Calu3 (cell line): ENCODE measurements at places on chromosomes 11 and 22. TPM values are rescaled to one million over a fixed set of nuclear protein-coding genes. Genes with fewer than 3 reads are reported as not detected.

DNA sequence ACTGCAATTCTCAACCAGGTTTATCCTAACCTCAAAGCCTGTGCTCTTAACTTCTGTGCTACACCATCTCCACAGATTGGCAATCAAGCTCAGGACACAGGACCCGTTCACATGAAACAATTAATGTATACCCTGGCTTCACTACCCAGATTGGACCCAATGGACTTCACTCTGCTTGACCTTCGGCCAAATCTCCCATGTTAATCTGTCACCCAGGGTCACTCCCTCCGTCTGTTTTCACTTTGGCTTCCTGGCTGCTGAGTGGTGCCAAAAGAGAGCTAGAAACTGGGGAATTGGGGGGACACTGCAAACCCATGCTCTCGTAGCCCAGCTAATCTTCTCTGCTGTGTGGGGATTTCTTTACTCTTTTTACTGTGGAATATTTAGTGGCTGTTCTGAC, 216.1 kb upstream of the ZC3H12C start:
- no peak overlapping the region for H3K27ac ChIP-seq
- H3K4me1 ChIP-seq, result no peaks in the 10 kb centered on the region
- no peak overlapping the region for H3K4me3 ChIP-seq
- H3K27me3 ChIP-seq, result peaks cover 8% of the 10 kb centered on the region

GPHA2 gene
- total RNA-seq, result not detected in 2 replicates

SLC6A5 gene
- total RNA-seq, result not detected in 2 replicates

GRCh38 chr11:133385781-133386180, 146.5 kb downstream of the OPCML start:
- no peaks in the 10 kb centered on the region for H3K36me3 ChIP-seq
- H3K4me3 ChIP-seq, result no peak overlapping the region
- no peaks in the 10 kb centered on the region for H3K4me1 ChIP-seq
- H3K27me3 ChIP-seq, result no peaks in the 10 kb centered on the region
- DNase-seq, result no peak

- peaks cover 95% of the 10 kb centered on the region for H3K27me3 ChIP-seq
- H3K4me1 ChIP-seq, result no peaks in the 10 kb centered on the region
- DNase-seq, result no peak
- no peaks in the 10 kb centered on the region for H3K36me3 ChIP-seq
- no peak overlapping the region for H3K4me3 ChIP-seq
- H3K27ac ChIP-seq, result no peak overlapping the region
Measured at GRCh38 chr11:114165326-114166230, 106.1 kb downstream of the ZBTB16 start.

WBP2NL gene
- total RNA-seq, result 2.8 and 3.7 TPM in 2 replicates
